Activated CD4-positive, alpha-beta T cell treated with anti-CD3 and anti-CD28 coated beads, Interleukin-2, amount 10 ng/mL, durations not matched to agents 7 days and 5 days (primary cell): ENCODE measurements at places on chromosomes 2 and 18. TPM values are rescaled to one million over a fixed set of nuclear protein-coding genes. Genes with fewer than 3 reads are reported as not detected.

Gene ALPP
- not detected for total RNA-seq

GRCh38 chr2:127138281-127138680 is 31.3 kb upstream of the BIN1 start:
- H3K4me1 ChIP-seq, result no peaks in the 10 kb centered on the region
- H3K36me3 ChIP-seq, result no peaks in the 10 kb centered on the region
- H3K27me3 ChIP-seq, result peaks cover 16% of the 10 kb centered on the region
- no peak overlapping the region for H3K27ac ChIP-seq
- no peak for DNase-seq

DNA sequence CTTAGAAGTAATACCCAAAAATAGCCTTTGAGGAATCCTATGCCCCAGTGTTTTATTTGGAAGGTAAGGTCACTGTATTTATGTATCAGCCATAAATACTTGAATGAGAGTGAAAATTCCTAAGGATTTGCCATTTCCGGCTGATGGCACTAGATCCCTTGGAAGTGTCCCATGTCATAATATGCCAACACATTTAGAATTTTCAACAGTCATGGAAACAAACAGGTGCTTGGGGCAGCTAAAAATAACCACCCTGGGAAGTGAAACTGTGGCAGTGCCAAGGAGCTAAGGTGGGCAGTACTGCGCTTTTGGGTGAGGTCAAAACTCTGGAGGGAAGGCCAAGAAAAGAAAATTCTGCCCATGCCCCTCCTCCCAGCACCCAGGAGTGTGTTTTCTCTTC is 80.2 kb downstream of the TCF7L1 start:
- H3K4me1 ChIP-seq, result no peaks in the 10 kb centered on the region
- no peak overlapping the region for H3K4me3 ChIP-seq
- DNase-seq, result no peak
- no peaks in the 10 kb centered on the region for H3K36me3 ChIP-seq

DNA sequence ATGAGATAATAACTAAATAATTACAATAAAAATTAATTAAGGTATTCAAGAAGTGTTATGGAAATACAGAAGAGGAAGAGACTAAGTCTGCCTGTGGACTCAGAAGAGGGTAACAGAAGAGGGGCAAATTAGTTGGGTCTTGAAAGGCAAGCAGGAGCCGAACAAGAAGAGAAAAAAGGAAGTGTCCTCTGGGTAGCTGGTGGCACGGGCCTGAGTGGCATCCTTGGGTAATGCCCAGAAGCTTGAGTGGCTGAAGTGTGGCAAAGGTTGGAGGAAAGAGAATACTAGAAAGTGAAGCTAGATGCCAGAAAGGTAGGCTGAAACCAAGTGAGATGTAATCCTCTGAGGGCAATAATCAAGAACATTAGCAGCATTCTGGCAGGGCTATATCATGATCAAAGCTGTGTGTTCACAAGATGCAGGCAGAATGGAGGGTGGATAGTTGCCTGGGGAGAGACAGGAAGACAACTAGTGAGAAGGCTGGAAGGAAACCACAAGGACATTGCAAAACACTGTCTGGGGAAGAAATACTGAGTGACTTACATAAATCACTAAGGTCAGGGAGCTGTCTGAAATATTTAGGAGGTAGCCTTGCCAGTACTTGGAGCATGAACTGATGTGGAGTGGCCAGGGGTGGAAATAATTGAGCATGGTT is 16.2 kb downstream of the DOCK10 start:
- no peaks in the 10 kb centered on the region for H3K27me3 ChIP-seq
- peak; percentile 35 for DNase-seq
- H3K27ac ChIP-seq, result peak overlapping the region; percentile 65
- no peak overlapping the region for H3K4me3 ChIP-seq

Gene EPB41L3
- 14.0 TPM for total RNA-seq

Gene KCNJ3
- total RNA-seq, result not detected
